ENCODE measurements at places on chromosomes 2 and 18.

- peak; percentile 62 for DNase-seq
Observed at GRCh38 chr2:53768242-53768542, 588 bp downstream of the CHAC2 start.

- DNase-seq, result no peak
Observed at GRCh38 chr18:61169386-61169785, 163.8 kb upstream of the CDH20 start.

DNA sequence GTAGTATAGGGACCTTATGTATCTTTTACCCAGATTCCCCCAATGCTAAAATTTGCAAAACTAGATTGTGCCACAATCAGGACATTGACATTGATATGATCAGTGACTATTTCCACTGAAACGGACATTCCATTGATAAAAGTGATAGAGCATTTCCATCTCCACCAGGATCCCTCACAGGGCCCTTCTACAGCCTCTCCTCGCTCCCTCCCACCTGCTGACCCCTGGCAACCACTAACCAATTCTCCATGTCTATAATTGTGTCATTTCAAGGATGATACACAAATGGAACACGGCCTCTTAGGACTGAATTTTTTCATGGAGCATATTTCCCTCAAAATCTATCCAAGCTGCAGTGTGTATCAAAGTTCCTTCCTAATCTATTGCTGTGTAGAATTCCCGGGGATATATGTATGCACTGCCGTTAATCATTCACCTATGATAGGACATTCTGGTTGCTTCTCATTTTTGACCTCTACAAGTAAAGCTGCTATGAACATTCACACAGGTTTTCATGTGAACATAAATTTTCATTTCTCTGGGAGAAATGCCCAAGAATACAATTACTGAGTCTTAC lies 67.3 kb downstream of the UXS1 start:
- DNase-seq, result no peak

DNA sequence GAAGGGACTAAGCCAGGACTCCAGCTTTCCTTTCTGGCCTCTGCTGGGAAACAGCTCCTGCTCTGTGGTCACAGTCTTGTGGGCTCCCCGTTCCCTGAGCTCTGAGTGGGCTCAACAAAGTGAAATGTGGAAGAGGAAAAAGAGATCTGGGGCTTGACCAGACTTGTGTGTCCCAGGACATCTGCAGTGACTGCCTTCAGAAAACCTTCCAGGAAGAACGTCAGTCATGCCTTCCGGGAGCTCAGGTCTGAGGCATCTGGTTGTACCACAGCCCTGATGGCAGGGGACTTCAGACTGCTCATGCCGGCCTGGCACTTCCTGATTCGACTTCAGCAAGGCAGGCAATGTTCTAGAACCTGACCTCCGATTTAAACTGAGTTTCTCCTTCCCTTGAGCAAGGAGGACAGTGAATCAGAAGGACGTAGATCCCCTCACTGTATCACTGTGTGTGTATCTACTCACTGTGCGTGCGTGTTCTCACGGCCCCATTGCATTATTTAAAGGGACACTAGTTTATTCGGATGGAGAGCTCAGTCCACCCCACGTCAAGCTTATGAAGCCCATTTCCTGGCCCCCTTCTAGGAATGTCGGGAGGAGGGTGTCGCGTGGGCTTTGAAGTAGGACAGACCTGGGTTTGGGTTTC lies 548 bp upstream of the FBLN7 start:
- no peak for DNase-seq

- DNase-seq, result no peak
Observed at GRCh38 chr2:146131785-146132184, 1611.9 kb upstream of the ZEB2 start.

GRCh38 chr18:34493566-34494358 lies 216.3 kb upstream of the DTNA start:
- peak; percentile 59 for DNase-seq

- no peak for DNase-seq
Observed at GRCh38 chr2:42100683-42101205, 52.9 kb downstream of the PKDCC start.

Measured in NCI-H524 (cell line).